HS-27A (cell line): ENCODE measurements at places on chromosomes 1 and 21.

- no peak for DNase-seq
These were observed 72.3 kb downstream of the MPZL1 start for GRCh38 chr1:167794043-167794442.

- DNase-seq: no peak
These were observed 913 bp upstream of the S1PR1 start for GRCh38 chr1:101235696-101236515.

- DNase-seq: no peak
These were observed 169.4 kb downstream of the GALNT2 start for GRCh38 chr1:230236301-230237008.

DNA sequence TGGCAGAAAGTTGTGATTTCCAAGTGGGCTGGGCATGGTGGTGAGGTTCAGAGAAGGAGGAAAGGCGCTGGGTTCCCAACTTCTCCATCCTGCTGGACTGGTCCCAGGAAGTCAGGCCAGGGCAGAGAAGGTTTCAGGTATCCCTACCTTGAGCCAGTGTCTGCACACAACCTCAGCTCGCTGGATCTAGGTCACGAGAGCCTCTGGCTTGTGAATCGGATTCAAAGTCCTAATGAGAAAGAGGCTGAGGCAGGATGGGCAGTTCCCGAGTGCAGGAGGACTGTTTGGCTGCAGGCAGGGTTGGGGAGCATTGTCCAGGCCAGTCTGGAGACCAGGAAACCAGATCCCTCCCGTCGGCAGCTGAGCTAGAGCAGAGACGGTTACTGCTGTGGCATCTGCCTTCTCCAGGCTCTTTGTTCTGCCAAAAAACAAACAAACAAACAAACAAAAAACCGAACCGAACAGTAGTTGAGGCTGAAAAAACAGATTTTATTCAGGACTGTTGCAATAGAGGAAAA, 19.5 kb upstream of the IGSF21 start:
- no peak for DNase-seq

GRCh38 chr1:40044110-40044509, 3.6 kb downstream of the CAP1 start:
- DNase-seq: no peak

- DNase-seq: no peak
These were observed 422.4 kb downstream of the ADGRL2 start for GRCh38 chr1:82223091-82223490.

- DNase-seq: no peak
These were observed 11.7 kb downstream of the SOD1 start for GRCh38 chr21:31671146-31671716.

DNA sequence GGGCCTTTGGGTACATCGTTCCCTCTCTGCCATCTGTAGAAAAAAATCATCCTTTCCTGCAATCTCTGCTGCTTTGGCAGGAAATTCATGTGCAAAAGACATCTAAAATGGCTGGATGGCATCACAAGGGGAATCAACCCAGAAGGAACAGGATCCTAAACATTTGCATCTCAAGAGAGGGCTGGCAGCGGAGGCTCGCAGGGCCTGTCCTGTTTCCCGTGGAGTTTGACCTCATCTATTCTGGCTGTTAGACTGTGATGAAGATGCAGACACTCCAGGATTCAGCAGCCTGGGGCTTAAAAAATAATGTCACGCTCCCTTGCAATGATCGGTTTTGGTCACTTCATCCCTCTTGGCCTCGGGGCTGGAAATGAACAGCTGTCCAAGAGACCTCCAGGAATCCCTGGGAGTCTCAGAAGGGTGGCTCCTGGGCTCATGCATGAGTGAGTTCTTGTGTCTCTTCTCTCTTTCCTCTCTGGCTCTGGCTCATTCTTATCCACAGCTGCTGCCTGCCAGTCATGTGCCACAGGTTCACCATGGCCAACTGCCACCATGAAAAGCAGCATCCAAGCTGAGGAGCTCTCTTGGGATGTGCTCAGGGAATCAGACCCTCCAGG, 16.1 kb upstream of the PCP4 start:
- DNase-seq: no peak
